ENCODE measurements at places on chromosomes 3 and 15. TPM values are rescaled to one million over a fixed set of nuclear protein-coding genes. Genes with fewer than 3 reads are reported as not detected.

LMAN1L gene
- 0.32 TPM for total RNA-seq

SSUH2 gene
- not detected for total RNA-seq

ILDR1 gene
- total RNA-seq: not detected

PRSS50 gene
- not detected for total RNA-seq

CX3CR1 gene
- total RNA-seq: 0.32 TPM

C15orf40 gene
- 15.3 TPM for total RNA-seq

C3orf85 gene
- total RNA-seq: not detected

FBXO40 gene
- not detected for total RNA-seq

DHX30 gene
- 50.0 TPM for total RNA-seq

Data from astrocyte (in vitro differentiated cells and primary cell).